Vagina (tissue), 2 donors: ENCODE measurements at places on chromosomes 4 and X.

DNA sequence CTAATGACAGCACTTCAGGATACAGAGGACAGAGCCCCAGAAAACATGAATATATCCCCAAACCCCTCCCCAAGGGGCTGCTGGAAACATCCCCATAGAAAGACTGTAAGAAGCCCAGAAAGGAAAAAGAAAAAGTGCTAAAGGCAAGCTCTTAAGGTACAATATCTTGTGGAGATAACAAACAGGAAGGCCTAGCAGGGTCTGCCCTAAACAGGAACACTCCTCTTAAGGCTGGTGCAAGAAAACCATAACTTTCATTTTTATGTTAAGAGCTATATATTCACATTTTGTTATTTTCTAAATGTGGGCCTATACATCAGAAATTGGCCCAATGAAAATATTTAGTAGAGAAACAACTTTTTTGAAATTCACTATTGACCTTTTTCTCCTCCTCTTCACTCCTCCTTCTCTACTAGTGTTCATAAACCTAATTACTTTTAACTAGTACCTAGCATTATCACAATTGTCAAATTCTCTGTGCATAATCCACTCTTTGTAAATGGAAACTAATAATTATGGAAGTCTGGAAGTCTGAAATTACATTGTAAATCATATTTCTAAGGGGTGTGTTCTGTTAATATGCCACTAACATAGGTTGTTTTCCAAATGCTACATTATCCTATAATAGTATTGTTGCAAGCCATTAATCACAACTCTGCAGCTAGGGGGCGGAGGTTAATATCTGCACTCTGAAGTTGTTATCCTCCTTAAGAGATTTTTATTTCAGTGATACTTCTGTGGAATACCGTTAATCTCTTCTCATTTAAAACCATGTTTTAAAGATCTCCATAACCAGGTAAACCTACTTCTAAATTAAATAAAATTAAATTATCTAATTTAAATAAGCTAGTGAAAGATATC is 59.8 kb downstream of the CASK start:
- DNase-seq, result no peak

GRCh38 chr4:168139336-168139735 is 47.0 kb downstream of the ANXA10 start:
- no peak for DNase-seq

DNA sequence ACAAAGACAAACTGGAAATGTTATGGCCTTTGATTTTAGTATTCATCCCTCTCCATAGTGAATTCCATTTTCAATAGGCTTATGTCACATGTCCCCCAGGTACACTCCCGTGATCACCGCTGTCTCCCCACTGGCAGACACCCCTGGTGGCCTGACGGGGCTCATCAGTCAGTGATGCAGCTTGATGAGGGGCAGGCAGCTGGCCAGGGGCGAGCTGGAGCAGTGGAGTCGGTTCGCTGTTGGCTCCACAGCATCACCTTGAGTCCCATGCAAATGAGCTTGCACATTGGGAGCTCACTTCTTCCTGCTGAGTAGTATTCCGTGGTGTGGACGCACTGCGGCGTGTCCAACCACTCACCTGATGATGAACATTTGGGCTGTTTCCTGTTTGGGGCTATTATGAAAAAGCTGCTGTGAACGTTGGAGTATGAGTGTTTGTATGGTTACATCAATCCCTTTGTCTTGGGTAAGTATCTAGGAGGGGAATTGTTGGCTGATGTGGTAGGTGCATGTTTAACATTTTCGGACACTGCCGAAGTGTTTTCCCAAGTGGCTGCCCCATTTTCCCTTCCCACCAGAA is 5.2 kb downstream of the TREX2 start:
- no peak for DNase-seq

GRCh38 chr4:5211282-5211839 is 160.1 kb downstream of the STK32B start:
- no peak for DNase-seq

DNA sequence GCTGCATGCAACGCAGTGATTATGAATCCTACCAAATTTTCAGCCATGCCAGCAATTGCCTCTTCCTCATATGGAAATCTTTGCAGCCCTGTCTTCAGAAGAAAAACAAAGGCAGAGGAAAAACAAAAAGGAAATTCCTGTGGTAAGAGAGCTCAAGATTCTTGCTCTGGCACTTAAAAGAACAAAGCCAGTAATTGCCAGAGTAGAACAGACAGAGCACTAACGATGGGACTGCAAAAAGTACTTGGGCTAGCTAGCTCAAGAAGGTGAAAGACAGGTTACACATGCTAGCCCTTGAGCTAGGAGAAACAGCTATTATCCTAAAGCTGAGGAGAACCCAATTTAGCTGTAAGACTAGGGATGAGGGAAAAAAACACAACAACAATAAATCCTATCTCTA is 582.3 kb downstream of the KCNIP4 start:
- no peak for DNase-seq

DNA sequence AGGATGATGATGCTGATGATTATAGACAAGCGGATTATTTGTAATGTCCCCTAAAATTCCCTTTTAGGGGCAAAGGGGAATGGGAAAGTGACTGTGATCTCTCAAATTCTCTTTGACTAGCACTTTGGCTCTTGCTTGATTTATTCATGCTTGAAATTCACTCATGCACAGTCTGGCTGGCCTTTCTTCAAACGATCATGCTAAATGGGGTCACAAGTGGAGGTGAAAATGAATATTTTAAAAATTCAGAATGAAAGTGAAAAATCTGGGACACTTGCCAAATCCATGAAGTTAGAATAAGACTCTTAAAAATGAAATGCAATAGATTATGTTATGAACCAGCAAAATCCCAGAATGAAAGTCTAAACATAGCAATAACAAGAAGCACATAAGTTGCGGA is 173.4 kb upstream of the RAI2 start:
- DNase-seq, result no peak

DNA sequence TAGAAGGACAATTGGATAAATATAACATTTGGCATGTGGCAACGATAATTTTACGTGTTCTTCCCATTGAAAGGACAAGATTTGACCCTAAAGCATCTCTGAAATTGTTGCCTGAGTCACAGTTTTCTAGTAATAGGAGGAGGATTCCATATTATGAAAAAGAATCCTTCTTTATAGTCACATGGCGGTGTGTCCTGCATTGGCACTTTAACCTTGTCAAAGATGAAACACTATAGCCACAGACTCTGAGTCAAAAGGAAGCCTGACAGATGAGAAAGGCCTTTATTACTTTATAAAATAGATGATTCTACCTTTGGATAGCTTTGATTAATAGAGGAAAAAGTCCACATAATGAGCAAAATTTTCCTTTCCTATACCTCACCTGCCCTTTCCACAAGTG is 11.5 kb downstream of the LNX1 start:
- no peak for DNase-seq

DNA sequence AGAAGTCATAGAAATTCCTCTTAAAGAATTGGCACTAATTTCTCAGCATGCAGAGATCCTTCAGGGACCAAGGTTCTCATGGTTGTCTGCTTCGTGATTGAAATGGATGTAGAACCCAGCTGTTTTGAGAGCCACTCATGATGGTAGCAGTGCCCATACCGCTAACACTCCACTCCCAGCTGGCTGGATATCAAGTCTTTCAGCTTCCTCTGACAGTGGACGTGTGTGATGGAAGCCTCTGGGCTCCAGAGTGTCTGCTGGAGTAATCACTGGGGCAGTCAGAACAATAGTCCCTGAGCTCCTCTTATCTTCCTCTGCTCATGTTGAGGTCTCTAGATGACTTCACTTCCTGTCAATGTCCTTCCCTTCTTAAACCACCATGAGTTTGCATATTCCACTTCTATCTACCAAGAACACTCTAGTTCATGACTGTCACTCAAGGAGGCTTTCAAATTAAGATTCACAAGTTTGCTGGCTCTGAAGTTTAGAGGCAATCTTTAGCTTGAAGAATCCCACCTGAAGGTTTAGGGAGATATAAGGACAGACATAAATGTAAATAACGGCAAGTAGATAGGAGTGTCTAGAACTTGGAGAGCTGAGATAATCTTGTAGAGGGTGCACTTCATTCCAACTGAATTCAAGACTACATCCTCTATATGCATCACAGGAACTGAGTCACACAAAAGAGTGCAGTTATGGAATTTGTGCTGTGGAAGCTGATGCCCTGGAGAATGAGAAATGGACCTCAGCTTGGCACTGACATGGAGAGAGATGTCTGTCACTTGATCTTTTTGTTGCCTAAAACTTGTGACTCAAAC is 64.5 kb upstream of the WDR1 start:
- no peak for DNase-seq

DNA sequence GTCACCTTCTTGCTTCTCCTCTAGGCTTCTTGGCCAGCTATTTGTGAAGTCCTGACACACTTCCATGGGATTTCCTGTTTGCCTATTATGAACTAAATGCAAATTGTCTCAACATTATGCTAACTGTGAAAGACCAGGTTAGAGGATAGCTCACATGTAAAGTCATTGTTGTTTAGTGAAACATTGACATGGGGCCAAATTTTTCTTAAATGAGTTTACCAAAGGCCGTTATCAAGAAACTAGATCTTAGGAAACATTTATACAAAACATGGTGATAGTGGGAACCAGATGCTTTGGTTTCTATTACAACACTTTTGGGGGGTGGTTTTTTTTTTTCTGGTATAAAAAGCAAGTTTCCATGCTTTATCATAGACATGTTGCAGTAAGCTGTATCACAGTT is 466.8 kb upstream of the FAM241A start:
- no peak for DNase-seq

- DNase-seq, result no peak
These were observed 41.1 kb downstream of the LUZP4 start for GRCh38 chrX:115330498-115331168.

- DNase-seq, result no peak
These were observed 29.0 kb downstream of the LRBA start for GRCh38 chr4:150986085-150986484.

DNA sequence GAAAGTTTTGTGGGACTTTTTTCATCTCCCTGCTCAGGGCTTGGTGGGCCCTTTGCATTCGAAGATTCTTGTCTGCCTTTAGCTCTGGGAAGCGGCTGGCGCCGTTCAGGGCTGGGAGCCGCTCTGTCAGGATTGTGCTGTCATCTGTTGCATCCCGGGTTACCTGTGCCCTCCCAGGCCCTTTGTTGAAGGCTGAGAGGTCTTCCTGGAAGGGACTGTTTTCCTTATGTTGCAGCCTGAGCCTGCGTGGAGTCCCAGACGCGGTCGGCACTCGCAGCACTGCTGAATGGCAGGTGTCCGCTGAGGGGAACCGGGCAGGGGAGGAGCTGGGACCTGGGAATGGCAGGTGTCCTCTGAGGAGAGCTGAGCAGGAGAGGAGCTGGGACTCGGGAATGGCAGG is 15.9 kb downstream of the RGS12 start:
- no peak for DNase-seq

DNA sequence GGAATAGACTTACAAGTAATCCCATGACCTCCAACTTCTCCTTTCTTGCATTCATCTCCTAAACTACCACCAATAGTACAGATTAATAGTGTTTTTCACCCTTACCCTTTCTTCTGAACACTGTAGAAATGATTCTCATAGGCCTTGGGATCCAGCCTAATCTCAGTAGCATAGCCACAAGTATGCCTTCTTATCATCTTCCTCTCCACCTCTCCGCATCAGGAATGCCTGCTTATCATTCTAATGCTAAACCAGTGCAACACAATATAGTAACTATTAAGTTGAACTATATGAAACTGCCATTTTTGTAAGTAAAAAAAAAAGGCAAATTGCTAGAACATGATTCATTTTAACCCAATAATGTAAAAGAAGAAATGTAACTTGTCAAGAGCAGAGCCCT is 79.5 kb upstream of the IL2 start:
- DNase-seq, result no peak

DNA sequence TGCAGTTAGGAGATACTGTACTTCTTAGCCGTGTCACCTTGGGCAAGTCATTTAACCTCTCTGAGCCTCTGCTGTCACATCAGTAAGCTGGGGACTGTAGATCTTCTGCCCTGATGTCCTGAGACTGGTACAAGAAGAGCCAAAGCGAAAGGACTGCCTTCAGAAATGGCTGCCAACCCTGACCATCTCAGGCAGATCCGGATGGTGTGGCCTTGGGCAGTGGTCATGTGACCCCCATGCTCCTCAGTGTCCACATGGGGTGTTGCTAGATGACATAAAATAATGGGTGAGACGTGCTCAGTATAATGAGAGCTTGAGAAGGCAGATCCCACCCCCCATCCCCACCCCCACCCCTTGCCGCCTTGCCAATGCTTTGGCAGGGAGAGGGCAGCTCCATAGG is 60.4 kb upstream of the MTM1 start:
- no peak for DNase-seq

DNA sequence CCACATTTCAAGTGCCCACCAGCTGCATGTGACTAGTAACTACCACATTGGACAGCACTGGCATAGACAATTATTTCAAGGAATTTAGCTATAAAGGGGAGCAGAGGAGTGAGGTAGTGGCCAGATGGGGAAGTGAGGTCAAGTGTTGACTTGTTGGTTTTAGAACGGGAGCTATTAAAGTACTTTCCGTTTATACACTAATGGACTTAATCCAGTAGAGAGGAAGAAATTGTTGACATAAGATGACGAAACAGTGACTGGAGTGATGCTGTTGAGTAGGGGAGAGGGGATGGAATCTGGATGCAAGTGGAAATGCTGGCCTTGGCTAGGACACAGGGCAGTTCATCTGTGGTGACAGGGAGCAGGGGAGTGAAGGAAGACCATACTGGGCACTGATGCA is 154.4 kb downstream of the AMMECR1 start:
- DNase-seq, result peak; percentile 10

DNA sequence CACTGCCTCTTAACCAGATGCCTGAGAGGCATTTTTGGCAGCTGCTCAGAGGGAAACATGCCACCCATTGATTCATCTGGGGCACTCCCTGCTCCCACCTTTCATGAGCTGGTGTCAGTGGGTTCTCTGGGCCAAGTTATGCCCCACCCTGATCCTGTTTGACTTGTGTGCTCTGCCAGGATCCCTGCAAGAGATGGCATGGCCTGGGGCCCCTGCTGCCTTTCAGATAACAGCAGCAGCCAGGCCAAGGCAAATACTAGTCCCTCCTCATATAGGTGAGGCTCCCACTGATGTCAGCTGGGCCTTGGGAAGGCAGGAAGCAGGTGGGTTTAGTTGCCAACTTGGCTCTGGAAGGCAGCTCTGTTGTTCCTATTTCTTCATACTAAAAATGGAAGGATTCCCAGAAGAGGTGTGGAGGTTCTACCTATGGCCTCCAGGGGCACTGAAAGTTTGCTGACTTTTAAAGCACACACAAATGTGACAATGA is 192.9 kb upstream of the RBPJ start:
- DNase-seq, result no peak

GRCh38 chr4:148166132-148166591 is 276.1 kb downstream of the NR3C2 start:
- DNase-seq, result no peak

DNA sequence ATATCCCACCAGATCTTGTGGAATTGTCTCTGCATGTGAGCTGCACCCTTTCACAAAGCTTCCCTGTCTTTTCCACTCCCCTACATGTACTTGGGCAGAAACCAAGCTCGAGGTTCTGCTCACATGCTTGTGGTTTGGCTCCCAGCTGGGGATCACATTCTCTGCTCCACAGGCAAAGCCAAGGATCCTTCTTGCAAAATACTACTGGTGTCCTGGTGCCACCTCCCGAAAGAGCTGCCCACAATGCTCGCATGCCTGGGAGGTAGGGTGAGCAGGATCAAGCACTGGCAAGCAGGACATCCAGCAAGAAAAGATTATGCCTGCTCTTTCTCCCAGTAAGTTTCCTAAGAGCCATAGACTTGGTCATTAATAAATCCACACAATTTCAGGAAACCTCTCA is 45.1 kb upstream of the PPARGC1A start:
- no peak for DNase-seq

- no peak for DNase-seq
These were observed 14.2 kb downstream of the SEC24D start for GRCh38 chr4:118821590-118822293.
